ENCODE measurements at places on chromosomes 5 and 9. TPM values are rescaled to one million over a fixed set of nuclear protein-coding genes. Genes with fewer than 3 reads are reported as not detected.

- peak; percentile 31 for DNase-seq
Measured at GRCh38 chr9:134518004-134518606, 123.5 kb upstream of the COL5A1 start.

- peak; percentile 76 for DNase-seq
Measured at GRCh38 chr5:132446621-132447020, 44.0 kb downstream of the IRF1 start.

DNA sequence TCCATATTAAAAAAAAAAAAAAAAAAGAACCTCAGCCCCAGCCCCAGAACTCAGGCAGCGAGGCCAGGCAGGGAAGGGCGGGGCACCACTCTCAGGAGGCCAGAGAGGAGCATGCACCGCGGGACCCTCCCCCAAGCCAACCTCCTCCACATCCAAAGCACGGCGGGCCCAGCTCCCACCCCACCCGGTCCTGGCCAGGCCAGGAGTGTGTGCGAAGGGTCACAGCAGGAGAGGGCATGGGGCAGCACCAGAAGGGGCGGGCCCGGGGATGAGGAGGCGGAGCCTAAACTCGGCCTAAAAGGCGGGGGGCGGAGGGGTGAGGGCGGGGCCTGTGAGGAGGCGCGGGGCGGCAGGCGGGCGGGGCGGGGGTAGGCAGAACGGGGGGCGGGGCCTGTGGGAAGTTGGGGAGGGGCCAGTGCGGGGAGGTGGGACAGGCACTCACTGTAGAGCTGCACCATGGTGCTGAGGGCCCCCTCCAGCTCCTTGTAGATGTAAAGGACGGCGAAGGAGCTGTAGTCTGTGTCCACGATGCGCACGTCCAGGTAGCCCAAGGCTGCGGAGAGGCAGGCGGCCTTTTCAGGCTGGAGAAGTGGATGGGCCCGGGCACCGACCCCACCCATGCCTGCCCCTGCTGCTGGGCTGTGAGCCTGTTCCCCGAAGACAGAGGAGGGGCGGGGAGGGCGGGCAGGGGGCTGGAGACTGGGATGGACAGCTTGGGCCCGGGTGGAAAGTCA lies 1.2 kb downstream of the LCN15 start:
- no peak for DNase-seq

GRCh38 chr9:16540743-16541613 lies 329.5 kb downstream of the BNC2 start:
- DNase-seq: no peak

- no peak for DNase-seq
Measured at GRCh38 chr9:115601434-115601833, 483.5 kb upstream of the TNC start.

Gene FBXO10
- total RNA-seq: 7.5 TPM

Gene HTR4
- not detected for total RNA-seq

- DNase-seq: no peak
Measured at GRCh38 chr5:40384782-40385390, 294.8 kb upstream of the PTGER4 start.

GRCh38 chr9:104858271-104858670 lies 69.7 kb downstream of the ABCA1 start:
- no peak for DNase-seq

- DNase-seq: peak; percentile 82
Measured at GRCh38 chr9:119556129-119556875, 187.1 kb upstream of the BRINP1 start.

GRCh38 chr5:127696683-127697082 lies 6.5 kb upstream of the CCDC192 start:
- DNase-seq: no peak

DNA sequence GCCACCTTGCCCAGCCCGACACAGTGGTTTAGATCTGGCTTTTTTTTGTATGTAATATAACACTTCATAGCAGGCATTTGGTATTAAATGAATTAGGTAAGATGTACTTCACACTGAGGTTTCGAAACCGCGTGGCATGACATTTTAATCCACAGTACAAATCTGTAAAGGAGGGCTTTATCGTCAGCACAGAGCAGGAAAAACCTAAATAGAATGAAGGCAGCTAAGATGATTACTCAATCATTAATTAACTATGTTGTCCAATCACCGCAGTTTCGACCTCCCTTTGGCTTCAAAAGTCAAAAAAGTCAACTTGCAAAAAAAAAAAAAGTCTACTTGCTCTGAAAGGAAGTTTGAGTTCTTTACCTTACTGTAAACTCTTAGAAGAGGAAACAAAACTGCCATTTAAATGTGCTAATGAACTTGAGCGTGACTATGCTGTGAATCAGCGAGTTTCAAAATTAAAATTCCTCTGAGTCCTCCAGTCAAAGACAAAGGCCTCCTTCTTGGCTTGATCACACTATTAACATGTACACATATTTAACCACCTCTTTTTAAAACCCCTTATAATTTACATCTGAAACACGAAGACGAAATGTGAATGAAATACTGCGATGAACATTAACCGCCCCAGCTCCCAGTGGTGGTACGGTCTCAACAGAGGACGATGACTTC lies 698 bp upstream of the SEC24A start:
- DNase-seq: no peak

- DNase-seq: no peak
Measured at GRCh38 chr5:19492861-19493260, 495.1 kb downstream of the CDH18 start.

DNA sequence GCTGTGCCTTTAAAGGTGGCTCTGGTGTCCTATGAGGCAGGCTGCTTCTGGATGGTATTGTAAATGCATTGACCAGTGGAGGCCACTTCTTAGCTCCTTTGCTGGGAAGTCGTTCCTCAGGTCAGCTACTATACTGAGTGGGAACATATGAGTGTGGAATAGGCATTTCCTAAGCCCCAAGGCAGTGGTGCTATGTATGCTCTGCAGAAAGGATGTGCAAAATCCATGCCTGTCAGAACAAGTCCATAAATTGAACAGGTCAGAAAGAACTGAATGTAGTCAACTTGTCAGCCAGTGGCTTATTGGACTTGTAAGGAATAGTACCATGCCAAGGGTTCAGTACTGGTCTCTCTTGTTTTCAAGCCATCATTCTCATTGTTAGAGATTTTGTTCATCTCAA lies 216.4 kb downstream of the CDH10 start:
- no peak for DNase-seq

GRCh38 chr9:126159430-126160060 lies 167.1 kb upstream of the MVB12B start:
- peak; percentile 12 for DNase-seq

DNA sequence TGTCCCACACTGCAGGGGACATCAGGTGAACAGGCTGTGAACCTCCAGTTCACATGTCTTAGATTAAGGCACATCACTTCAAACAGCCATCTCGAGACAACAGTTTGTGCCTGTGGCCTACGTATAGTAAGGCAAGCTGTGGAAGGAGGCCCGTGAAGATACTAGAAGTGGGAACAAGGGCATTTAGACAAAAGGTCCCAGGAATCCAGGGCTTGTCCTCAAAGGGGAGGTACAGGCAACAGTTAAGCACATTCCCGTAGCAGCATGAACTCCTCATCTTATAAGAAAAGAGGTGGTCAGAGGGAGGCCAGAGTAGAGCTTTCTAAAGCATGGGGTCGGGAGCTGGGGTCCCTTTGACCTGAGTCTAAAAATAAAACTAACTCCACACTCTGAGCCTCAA lies 122.5 kb upstream of the TRPM3 start:
- DNase-seq: no peak

DNA sequence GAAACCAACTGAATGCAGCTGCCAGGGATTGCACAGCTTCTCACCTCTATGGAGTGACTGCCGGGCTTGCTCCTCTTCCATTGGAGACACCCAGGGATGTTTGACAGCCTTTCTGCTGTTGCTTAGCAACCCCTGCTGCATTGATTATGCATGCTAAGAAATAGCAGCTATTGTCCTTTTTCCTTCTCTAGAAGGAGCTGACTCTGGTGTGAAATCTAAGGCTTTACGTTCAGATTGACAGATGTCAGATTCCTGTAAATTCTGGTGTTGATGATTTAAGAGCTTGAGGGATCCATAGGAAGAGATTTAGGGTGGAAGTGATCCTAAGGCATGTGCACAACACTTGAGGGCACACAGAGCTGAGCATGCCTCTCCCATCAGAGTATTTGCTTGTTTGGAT lies 267.7 kb downstream of the NTRK2 start:
- DNase-seq: no peak

GRCh38 chr5:80990971-80991370 lies 30.8 kb downstream of the RASGRF2 start:
- no peak for DNase-seq

DNA sequence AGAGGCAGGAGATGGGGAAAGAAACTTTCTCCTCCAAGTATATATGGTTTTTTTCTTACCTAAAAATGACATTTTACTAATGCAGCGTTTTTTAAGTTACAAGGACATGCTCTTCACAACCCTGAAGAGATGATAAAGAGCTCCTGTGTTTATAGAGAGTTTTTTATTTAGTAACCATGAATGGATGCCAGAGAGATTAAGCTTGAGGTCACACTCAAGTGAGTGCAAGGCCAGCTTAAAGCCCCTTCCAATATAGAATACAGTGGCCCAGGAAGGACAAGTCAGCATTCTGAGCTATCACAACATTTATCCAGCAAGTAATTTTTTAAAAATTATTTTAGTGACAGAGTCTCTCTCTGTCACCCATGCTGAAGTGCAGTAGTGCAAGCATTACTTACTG lies 6.7 kb upstream of the HAVCR2 start:
- no peak for DNase-seq

DNA sequence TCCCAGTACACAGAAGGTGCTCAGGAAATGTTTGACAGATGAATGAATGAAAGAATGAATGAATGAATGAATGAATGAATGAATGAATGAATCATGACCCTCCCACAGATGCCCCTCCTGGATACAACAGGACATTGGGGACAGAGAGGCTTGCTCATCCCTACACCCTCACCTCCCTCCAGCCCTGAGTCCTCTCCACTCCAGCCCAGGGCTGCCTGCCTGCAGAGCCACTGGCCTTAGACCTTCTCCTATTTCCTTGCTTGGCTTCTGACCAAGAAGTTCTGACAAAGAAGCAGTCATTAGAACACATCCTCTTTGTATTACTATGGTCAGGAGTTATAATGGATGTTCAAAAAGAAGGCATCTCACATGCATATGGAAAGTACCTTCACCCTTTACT lies 240.7 kb upstream of the DAPK1 start:
- no peak for DNase-seq

DNA sequence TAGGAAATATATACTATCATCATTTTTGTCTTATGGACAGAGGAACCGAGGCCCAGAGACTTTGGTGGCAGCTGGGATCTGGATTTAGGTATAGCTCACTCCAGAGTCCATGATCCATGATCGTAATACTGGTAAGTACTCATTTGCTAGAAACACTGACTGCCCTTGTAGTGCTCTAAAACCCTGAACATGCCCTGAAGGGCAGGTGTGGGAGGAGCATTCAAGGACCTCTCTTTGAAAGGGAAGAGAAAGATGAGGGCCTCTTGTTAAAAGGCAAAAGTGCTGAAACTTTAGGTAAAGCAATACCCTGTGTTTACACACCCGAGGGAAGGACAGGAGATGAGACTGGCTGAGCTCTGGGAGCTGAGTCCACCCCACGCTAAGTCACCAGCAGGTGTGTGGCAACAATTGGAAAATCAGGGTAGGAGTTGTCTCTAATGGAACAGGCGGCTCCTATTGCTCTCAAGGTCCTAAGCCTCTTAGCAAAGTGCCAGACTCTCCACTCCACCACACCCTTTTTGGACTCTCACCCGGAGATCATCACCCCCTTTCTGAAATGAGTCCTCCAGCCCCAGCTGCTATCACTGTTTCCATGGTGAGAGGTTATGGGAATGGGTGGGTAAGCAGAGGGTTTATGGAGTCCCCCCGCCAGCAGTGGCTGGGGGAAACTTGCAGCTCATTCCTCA lies 34.8 kb downstream of the TRPC7 start:
- no peak for DNase-seq

GRCh38 chr5:167352801-167353200 lies 938.6 kb upstream of the WWC1 start:
- no peak for DNase-seq

GRCh38 chr5:177339107-177339638 lies 12.3 kb downstream of the LMAN2 start:
- no peak for DNase-seq

- peak; percentile 87 for DNase-seq
Measured at GRCh38 chr5:154189819-154190594, 526 bp upstream of the GALNT10 start.

GRCh38 chr5:174455301-174455700 lies 269.1 kb upstream of the MSX2 start:
- DNase-seq: no peak

Gene CCDC171
- 4.5 TPM for total RNA-seq

DNA sequence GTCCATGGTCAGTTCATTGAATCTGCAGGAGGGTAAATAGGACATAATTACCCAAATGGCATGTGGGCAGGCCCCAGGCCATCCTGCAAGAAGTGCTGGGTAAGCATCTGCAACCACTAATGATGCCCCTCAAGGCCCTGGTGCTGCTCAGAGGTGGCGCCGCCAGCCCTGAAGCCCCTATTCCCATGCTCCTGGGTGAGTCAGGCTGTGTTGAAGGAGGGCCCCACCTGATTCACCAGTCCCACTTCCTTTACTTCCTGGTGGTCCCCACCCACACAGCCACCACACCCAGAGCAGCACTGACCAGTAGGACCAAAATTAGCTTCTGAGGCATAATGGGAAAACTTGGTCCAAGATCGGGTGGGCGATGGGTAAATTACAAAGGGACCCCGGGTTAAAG lies 120.4 kb upstream of the SPRY4 start:
- DNase-seq: no peak

GRCh38 chr5:8700671-8701070 lies 831.7 kb downstream of the MTRR start:
- no peak for DNase-seq

- DNase-seq: no peak
Measured at GRCh38 chr9:79325501-79325900, 246.3 kb upstream of the TLE4 start.

- DNase-seq: no peak
Measured at GRCh38 chr5:132752581-132753125, 5.4 kb downstream of the CCNI2 start.

Gene SKIC3
- 83.6 TPM for total RNA-seq

DNA sequence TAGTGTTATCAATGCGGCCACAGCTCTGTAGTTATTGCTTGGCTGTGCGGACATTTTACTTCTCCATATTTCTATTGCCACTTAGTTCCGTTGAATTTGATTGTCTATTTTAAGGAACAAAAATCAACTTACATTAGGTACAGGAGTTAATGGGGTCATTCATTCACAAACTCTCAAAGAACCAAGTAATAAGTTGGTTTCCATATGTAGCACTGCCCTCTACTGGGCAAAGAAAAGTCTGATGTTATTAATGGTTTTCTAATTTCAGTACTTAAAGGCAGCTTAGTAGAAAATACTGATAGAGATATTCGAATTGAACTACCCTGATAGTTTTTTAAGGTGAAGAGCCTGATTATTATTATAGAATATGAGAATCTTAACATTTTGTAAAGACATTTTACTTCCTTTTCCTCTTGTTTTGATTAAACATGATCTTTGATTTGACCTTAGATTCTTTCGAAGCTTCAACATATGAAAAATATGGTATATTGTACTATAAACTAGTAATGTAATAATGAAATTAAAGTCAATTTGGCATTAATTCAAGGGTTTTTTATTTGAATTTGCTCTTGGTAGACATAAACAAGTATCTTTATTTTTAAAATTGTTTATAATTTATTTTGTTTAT lies 119.5 kb upstream of the CTNND2 start:
- no peak for DNase-seq

Gene SEMA6A
- total RNA-seq: 37.8 TPM

All from ureter (tissue), 1 donor.